Retinal pigment epithelial cell (primary cell): ENCODE measurements at places on chromosomes 5 and 9.

DNA sequence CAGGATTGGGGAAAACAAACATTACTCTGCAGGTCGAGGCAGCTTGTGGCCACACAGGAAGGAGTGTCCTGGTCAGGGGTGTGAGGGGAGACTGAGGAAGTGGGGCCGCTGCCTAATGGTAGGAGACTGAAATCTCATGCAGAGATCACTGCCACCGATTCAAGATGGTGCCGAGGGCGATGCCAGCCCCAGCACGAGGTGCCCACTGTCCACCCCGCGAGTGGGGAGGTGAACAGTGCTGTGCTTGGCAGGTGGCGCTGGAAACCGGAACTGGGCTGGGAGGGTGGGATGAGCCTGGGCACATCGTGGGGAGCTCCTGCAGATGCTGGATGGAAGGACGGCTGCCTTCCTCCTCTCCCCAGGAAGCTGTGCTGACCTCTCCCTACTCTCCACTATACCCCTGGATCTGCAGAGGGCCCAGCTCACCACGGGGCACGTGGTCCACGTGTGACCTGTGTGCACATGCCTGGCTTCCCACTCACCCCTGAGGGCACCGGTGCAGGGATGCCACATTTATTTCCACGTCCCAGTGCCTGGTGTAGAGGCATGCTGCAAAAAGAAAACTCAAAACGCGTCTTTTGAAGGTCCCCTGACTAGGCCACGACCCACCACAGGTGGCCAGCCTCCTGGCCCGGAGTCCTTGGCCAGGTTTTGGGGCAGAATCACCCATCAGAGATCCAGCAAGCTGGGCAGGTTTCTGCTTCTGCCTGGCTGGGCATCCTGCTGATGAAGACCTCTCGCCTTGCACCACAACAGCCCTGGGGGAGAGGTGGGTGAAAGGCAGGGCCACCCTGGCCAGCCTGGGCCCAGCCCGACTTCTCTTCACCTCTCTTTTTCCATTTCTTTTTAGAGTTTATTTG is 71.7 kb upstream of the FCN1 start:
- DNase-seq = no peak

DNA sequence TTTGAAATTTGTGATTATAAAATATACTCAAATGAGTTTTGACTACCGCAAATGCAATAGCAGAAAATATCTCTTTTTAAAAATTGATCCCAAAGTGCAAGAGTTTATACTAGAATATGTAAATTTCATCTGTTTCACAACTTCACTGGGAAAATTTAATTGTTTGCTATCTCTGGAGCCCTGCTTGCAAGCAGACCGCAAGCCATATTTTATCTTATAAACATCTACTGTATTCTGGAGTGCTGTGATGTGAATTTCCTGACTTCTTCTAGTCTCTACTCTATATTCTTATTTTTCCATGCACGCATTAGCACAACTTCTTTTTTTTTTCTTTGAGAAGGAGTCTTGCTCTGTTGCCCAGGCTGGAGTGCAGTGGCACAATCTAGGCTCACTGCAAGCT is 98.7 kb downstream of the DROSHA start:
- no peak for DNase-seq

DNA sequence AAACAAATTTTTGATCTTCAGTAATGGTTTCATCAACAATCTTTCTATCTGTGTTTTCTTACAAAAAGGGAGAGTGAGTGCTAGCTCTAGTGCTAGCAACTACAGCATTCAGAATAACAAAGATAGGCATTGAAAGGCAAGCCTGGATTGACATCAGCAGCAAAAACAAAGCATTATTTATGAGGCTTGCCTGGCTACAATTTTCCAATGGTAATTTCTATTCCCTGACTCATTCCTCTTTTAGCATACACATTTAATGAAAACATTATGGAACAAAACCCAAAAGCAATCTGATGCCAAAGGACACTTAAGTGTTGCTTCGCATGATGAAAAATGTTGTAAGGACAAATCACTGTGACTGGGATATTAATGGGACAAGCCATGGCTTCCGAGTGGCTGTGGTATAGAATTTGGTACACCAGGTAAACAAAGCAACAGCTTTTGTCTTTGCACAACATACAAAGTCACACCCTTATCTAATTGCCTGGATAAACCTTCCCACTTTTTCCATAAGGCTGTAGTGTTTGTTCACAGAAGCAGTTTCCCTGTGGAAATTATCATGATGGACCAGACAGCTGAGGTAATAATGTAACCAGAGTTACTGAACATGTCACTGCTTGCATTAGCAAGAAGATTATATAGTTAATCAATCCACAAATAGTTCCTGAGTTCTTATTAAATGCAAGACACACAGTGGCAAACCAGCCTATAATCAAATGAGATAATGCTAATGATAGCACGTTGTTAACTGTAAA is 179.8 kb upstream of the EDIL3 start:
- DNase-seq = no peak

GRCh38 chr5:95826949-95827891 is 4.7 kb upstream of the GLRX start:
- no peak for DNase-seq

DNA sequence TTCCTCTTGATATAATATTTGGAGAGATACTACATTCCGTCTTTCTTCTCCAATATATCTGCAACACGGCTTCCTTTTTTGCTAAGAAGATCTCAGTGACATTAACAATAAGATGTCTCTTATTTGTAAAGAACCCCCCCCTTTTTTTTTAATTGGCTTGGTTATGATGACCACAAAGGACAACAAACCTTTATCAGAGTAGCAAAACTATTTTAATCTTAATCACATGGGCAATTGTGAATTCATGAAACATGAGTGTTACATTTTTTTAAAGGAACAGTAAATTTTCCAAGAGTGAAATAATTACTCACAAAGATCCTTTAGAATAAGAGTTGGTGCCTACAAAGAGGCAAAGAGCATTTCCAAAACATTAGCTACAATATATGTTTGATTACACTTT is 554.1 kb downstream of the MAT2B start:
- DNase-seq = peak; percentile 62

DNA sequence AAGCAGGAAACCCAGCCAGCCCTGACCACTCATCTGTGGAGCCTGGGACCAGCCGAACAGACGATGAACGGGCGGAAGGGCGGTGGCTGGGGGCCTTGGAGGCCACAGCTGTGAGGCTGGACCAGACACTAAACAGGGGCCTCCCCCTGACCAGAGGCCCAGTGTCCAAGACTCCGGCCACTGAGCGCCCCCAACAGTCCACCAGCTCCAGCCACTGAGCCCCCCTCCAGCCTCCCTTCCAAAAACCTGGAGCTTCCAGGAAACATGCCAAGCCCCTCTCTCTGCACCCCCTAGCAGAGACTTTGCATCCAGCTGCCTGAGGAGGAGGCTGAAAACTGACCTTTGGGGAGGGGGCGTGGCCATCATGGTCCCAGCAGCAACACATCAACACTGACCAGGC is 23.2 kb downstream of the CNTFR start:
- no peak for DNase-seq

- DNase-seq = no peak
Measured at GRCh38 chr9:115296831-115297565, 179.0 kb upstream of the TNC start.

- DNase-seq = no peak
Measured at GRCh38 chr5:53607886-53608285, 47.4 kb downstream of the NDUFS4 start.

DNA sequence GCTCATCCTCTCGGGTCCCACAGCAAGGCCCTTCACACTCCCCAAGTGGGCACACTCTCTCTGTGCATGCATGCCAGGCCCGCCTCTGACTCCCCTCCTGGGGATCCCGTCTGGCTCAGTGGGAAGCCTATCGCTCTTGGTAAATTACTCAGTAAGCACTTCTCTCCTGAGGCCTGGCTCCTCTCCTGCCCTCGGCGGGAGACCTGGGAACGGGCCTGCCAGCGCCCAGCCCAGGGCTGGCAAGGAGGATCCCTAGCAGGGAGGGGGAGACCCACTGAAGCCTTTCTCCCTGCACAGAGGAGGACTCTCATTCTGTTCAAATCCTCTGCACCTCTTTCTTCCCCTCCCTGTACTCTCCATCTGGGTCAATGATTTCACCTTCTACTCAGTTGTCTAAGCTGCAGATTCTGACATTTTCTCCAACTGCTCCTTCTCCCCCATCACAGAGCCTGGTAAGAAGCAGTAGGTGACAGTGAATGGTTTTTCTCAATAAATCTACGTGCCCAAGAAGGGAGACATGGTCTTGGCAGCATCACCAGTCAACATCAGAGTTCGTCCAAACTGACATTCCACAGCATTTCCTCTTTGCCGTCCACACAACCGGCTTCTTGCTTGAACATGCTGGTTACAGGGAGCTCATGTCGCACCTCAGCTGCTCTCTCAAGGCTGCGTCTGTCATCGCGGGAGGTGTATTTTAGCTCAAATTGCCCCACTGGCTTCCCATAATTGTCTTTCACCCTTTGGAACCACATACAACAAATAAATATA is 81.9 kb downstream of the GPR21 start:
- no peak for DNase-seq

- no peak for DNase-seq
Measured at GRCh38 chr5:554284-554988, 30.2 kb upstream of the SLC9A3 start.

DNA sequence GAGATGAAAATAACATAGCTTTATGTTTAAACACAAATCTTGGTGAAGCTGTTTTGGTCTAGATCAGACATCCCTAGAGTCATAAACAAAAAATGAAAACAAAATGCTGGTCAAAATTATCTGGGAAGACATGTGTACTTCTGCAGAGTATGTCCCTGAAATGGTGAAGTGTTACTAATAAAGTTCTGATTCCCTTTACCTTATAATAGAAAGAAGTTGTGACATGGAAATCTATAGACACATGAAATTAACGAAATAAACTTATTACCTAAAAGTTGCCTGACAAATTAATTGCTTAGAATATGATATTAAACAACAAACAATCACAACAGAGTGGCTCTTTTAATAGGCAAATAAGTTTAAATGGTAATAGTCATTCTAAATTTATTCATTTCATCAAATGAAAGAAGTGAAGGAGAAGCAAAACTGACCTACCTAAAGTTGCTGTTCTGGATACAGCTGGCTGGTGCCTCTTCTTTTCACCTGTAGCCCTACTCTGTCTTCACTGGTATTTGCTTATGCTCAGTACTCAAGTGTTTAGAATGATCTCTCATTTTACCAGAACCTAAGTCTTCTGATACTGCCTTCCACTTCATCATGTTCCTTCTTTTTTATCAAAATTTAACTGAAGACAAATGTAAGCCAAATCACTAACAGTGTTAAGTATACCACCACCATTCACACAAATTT is 38.8 kb downstream of the FNIP1 start:
- DNase-seq = no peak

DNA sequence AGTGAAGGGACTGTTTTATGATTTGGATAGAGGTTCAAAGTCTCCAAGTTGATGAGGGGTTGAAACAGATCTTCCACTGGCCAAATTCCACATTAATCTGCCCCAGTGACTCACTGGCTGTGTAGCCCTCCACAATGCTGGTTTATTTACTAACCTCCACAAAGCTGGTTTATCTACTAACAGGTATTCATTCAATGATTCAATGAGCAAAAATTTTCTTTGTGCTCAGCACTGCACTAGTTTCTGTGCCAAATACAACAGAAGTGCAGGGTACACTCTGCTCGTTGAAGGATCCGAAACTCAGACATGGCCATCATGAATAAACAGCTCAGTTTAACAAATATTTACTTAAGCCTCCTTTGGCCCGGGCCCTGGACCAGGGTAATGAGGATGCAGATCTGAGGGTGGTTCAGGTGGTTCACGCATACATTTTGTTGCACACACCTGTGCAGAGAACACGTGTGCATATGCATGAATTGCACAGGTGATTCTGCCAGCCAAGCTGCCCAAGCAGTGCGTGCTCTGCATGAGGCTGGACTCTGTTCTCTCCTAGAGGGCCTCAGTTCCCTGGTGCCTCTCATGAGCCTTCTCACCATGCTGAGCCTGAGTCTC is 71.0 kb downstream of the SH3PXD2B start:
- no peak for DNase-seq

DNA sequence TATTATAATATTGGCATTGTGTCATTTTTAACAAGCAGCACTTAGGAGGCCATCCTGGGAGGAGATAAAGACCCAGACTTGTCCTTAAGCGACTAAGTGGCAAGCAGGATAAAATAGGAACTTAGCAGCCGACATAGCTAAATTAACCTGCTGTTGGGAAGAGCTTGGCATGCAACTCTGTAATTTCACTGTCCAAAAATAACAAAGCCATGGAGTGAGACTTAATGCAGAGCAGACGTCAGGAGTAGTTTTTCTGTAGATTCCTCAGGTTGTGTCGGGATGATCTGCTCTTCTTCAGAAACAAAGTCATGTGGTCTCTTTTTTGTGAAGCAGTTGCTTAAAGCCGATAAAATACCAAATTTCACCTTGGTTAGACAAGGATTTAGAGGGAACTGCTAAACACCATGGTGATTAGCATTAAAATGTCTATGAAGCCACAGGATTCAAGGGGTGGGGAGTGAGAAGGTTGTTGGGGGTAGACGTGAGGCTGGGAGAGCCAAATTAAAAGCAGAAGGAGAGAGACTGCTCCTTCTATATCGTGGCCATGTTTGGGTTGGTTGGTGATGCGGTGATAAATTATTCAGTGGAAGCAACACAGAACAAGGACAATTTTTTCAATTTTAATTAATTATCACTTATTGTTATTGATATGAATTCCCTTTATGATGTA is 303.0 kb downstream of the CSNK1G3 start:
- DNase-seq = no peak

DNA sequence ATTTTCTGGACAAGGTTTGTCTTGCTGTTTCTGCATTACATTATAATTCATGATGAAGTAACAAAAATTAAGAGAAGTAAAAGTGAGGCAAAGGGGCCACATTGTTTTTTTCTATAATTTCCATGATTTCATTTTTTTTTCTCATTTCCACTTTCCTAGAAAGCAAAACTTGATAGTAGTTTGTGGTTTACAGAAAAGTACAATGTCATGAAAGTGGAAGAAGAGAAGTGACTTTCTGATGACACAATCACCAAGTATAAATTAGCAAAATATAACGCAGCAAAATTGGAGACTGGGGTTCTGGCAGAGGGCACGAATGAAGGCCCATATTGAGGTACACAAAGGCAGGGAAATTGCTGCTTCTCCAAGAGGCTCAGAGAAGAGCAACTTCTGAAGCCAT is 5.0 kb upstream of the IFNA14 start:
- no peak for DNase-seq

DNA sequence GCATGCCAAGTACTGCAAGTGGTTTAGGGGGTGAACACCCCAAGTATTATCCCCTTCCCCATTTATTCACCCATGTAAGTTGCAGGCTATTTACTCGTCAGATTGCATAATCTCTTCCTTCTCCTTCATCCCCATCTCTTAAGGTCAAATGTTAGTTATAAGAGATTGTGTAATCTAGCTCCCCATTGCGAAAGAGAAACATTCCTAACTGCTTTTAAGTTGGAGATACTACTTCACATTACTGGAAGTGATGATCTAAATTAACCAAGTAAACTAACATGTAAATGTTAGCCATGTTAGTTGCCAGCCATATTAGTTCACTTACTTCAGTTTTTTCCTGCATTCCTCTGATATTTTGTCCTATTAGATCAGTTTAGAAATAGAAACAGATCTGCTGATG is 262.3 kb downstream of the TAF11L14 start:
- no peak for DNase-seq

- DNase-seq = no peak
Measured at GRCh38 chr5:159878988-159879471, 37.3 kb upstream of the ADRA1B start.

- no peak for DNase-seq
Measured at GRCh38 chr9:81317223-81317622, 372.1 kb downstream of the TLE1 start.
